Epithelial cell of umbilical artery (primary cell): ENCODE measurements at places on chromosomes 1 and 21. TPM values are rescaled to one million over a fixed set of nuclear protein-coding genes. Genes with fewer than 3 reads are reported as not detected.

SLC45A1 gene
- total RNA-seq = 0.65 and 0.76 TPM in 2 replicates

CCDC30 gene
- 0.32 and 0.46 TPM in 2 replicates for total RNA-seq

BARHL2 gene
- not detected in 2 replicates for total RNA-seq

NHLH1 gene
- 0.15 TPM in 1 of 2 replicates, not detected in the other for total RNA-seq

PER3 gene
- 1.3 and 2.3 TPM in 2 replicates for total RNA-seq

KIF14 gene
- total RNA-seq = 8.8 and 10.9 TPM in 2 replicates

LINGO4 gene
- total RNA-seq = not detected in 2 replicates

CFAP74 gene
- total RNA-seq = not detected in 2 replicates

NBPF6 gene
- not detected in 2 replicates for total RNA-seq
